RWPE2 (cell line): ENCODE measurements at places on chromosomes 7 and 10.

DNA sequence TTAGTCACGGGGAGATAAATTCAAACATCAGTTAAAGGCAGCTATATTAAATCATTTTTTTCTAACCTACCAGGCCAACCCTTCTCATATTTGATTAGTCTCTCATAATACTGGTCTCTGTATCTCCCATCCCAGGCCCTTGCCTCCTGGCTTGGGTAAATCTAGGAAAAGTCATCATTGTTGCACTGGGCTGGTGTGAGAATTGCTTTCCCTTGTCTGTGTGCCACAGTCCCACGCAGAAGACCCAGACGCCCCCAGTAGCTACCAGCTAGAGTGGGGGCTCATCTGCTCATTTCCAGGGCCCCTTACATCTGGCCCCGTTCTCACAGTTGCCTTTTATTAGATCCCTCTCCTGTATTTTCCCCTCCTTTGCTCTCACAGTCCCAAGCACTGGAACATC lies 67.6 kb upstream of the VIPR2 start:
- DNase-seq = no peak

- no peak for DNase-seq
Observed at GRCh38 chr10:22856444-22857074, 71.3 kb upstream of the ARMC3 start.

DNA sequence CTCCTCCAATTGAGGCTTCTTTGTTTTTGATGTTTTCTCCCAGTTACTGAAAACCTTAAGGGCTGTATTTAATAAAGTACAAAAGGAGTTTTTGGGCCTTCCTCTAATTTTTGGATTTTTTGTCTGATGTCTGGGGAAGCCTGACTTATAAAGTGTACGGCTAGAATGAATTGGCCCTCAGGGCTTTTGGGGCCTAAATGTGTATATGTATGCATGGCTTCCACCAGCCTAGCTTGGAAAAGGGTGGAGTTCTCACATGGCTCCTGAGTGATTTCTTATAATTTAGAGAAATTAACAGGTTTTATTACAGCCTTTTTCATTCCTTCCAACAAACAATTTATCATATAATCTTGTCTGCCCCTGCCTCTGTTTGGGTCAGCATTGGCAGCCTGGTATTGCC lies 10.4 kb upstream of the TBATA start:
- DNase-seq = no peak

GRCh38 chr10:22427890-22428571 lies 82.7 kb downstream of the SPAG6 start:
- DNase-seq = no peak

DNA sequence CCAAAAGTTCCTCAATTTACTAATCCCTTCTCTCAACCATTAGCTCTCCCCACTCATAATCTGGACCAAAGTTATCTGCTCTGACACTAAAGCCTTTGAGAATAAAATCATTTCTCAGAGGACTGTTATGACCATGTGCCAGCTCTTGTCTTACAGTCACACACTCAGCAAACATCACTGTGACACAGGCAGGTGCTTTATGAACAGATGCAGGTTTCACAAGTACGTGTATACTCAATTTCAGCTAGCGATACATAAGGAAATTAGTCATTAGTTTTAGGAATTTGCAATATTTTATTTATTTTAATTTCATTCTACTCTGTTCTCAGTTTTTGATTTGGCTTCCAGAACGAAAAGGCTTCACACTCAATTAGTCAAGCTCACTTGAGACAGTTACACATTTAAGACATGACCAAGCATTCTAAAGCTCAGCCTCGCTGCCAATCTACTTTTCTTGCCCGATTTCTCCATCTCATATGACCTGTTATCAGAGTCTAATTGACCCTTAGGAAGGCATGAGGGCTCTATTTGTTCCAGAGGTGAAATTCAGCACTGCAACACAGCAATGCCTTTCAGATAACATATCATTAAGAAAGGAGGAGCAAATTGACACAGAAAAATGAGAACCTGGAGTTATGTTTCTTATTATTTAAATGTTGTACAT lies 76.8 kb downstream of the TFEC start:
- DNase-seq = no peak

- DNase-seq = no peak
Observed at GRCh38 chr7:157037028-157037427, 26.6 kb upstream of the MNX1 start.
